ENCODE measurements at places on chromosomes 12 and 14. TPM values are rescaled to one million over a fixed set of nuclear protein-coding genes. Genes with fewer than 3 reads are reported as not detected.

DNA sequence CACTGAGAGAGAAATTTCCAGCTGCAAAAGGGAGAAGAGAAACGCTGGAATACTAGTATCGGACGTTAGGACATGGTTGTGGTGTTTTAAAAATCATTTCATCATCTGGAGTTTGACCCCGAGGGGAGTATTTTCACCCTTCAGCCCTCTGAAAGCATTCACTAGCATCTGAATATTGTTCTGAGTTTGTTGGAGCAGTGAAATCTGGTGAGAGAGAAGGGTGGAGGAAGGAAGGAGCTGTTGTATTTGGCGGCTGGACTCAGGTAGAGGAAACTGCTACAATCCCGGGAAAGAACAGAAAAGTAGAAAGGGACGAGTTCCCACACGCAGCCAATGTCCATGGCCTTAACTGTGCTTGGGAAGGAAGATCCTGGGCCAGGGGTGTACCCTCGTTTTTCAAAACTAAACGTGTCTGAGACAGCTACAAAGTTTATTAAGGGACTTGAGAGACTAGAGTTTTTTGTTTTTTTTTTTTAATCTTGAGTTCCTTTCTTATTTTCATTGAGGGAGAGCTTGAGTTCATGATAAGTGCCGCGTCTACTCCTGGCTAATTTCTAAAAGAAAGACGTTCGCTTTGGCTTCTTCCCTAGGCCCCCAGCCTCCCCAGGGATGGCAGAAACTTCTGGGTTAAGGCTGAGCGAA, 896 bp upstream of the CDKN1B start:
- peaks cover 10% of the 10 kb centered on the region for H3K4me1 ChIP-seq
- peak overlapping the region; percentile 80 for H3K27ac ChIP-seq
- no peaks in the 10 kb centered on the region for H3K27me3 ChIP-seq
- H3K4me3 ChIP-seq: peak overlapping the region; percentile 99
- peaks cover 28% of the 10 kb centered on the region for H3K36me3 ChIP-seq

GRCh38 chr12:13452955-13453570, 256.5 kb downstream of the EMP1 start:
- no peaks in the 10 kb centered on the region for H3K4me1 ChIP-seq
- peaks cover 8% of the 10 kb centered on the region for H3K36me3 ChIP-seq
- H3K4me3 ChIP-seq: no peak overlapping the region
- H3K27ac ChIP-seq: no peak overlapping the region

- no peak overlapping the region for H3K4me3 ChIP-seq
- no peak overlapping the region for H3K27ac ChIP-seq
- no peaks in the 10 kb centered on the region for H3K36me3 ChIP-seq
- H3K27me3 ChIP-seq: no peaks in the 10 kb centered on the region
These were observed 470.6 kb downstream of the BCAT1 start for GRCh38 chr12:24478254-24478653.

B4GALNT3 gene
- total RNA-seq: 155 TPM

GRCh38 chr12:107091381-107091780, 2.0 kb downstream of the CRY1 start:
- DNase-seq: no peak
- H3K27me3 ChIP-seq: no peaks in the 10 kb centered on the region
- no peaks in the 10 kb centered on the region for H3K4me1 ChIP-seq

PRB2 gene
- total RNA-seq: not detected

DNA sequence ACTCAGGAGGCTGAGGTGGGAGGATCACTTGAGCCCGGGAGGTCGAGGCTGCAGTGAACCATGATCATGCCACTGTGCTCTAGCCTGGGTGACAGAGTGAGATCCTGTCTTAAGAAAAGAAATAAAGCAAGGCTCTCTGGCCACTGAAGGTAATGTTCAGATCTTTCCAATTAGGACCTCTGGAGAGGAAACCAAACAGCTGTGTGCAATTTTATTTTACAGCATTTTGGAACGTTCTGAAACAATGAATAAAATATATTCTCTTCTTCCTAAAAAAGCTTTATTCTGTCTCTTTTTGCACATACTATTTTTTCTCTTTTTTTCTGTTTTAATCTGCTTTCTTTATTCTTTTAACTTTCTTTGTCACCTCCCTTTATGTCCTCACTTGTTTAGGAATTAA, 5.0 kb upstream of the YBX3 start:
- H3K36me3 ChIP-seq: no peaks in the 10 kb centered on the region
- no peak for DNase-seq
- peaks cover 25% of the 10 kb centered on the region for H3K27me3 ChIP-seq
- no peak overlapping the region for H3K27ac ChIP-seq
- no peak overlapping the region for H3K4me3 ChIP-seq

DDIT3 gene
- total RNA-seq: 31.6 TPM
